8988T (cell line): ENCODE measurements at places on chromosomes 4 and X.

DNA sequence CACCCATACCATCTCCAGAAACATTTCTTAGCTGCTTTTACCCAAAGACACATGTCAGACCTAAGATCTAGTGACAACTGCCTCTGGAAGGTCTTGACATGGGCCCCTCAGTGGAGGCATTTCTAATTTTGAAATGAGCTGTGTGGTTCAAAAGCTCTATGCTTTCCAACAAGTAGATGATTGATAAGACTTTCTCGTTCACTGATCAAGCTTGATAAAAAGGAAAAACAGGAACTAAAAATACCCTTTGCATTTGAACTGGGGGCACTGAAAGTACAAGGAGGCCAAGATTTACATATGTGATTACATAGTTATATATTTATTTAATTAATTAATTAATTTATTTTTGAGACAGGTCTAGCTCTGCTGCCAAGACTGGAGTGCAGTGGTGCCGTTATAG is 61.3 kb upstream of the SCOC start:
- DNase-seq: no peak

GRCh38 chrX:74286950-74287740 is 16.8 kb upstream of the ZCCHC13 start:
- DNase-seq: no peak

DNA sequence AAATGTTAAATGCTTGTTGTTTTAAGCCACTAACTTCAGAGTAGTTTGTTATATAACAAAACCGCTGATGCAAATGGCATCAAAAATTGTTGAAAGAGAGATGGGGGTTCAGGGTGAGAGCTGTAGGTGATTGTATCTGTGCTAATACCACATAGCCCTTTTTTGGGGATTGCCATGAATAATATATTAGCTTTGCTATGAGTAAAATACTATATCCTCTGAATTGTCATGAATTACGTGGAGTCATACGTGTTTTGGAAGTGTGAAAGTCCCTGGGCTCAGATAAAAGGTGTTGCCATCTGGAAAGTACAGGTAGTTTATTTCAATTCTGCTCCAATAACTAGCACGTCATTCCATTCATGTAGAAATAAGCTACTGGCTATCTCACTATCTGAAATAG is 30.6 kb downstream of the DYNLT3 start:
- DNase-seq: no peak

GRCh38 chr4:62285026-62285425 is 1084.9 kb downstream of the ADGRL3 start:
- DNase-seq: no peak
